Cardiac muscle cell (in vitro differentiated cells and primary cell): ENCODE measurements at places on chromosomes 2 and 18.

DNA sequence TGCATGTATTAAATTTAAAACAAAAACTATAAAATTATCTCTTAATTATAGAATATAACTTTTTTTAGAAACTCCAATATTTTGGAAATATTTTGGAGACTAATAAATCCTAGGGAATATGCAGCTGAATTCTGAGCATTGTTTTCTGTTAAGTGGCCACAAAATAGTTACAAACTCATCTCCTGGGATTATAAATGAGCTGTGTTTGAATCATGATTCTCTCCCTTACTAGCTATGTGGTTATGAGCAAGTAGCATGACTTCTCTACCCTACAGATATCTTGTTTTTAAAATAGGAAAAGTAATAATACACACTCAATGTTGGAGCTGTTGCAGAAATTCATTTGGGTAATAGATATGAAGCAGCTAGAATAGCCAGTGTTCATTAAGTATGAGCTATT lies 137.9 kb upstream of the ITGA4 start:
- no peak for DNase-seq

DNA sequence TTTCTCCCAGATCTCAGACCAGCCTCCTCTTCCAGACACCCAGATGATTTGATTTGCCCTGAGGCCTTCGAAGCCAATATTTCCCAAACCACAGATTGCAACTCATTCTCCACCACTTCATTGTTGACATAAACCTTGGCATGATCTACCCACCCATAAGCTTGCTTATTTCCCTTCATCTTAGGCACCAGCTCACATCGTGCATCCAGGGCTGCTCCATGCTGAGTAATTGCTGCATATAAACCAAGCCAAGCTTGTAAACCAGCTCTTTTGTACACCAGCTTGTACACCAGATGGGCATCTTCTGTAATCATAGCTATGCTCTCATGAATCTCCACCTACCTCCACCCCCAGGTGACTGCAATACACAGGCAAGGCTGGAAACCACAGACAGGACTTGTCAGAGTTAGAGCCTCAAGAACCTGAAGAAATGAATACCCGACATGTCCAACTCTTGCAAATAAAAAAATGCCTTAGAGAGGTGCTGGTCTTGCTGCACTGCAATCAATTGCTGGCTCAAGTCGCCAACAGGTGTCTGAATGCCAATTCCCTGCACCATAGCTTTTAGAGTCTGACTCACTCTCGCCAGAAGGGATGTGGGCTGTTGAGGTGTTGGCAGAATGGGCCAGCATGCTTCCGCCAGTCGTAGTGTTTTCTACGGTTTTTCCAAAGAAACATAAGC lies 31.5 kb downstream of the TRABD2A start:
- no peak for DNase-seq

DNA sequence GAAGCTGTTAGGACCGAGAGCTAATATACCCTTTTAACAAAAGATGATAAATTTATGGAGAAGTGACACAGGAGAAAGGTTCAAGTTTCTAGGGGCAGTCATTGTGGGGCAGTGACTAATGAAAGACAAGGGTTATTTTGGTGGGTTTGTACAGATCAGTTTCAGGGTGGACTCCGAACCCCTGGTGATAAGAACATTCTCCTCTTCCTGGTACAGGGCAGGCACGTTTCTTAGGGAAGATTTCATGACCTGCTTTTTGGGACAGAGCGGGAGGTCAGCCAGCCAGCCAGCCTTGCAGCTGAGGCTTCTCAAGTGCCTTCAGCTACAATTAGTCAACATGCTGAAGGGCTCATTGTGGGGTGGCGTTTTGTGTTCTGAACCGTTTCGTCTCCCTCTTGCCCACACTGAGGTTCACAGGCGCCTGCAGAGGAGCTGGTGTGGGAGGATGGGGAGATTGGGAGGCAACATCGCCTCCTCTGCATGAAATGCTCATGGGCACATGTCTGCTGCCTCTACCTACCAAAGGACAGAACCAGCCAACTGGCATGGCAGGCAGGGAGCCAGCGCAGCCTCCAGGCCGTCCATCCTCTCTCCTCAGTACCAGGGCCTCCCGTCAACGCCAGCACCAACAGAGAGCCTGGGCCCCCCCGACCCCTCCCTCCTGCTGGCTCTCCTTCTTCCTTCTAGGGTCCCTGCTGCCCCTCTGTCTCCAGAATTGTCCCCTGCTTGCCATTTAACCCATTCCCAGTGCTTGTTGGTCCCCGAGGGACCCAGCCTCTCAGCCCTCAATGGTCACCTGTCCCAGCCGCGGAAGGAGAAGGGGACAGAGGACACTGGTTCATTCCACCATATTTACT lies 9.6 kb downstream of the CHMP1B start:
- no peak for DNase-seq

- DNase-seq: no peak
These were observed 110.1 kb upstream of the EML6 start for GRCh38 chr2:54613386-54613785.

- no peak for DNase-seq
These were observed 76.2 kb downstream of the NRP2 start for GRCh38 chr2:205758500-205758899.

- DNase-seq: no peak
These were observed 19.6 kb downstream of the LDAH start for GRCh38 chr2:20803226-20803682.

DNA sequence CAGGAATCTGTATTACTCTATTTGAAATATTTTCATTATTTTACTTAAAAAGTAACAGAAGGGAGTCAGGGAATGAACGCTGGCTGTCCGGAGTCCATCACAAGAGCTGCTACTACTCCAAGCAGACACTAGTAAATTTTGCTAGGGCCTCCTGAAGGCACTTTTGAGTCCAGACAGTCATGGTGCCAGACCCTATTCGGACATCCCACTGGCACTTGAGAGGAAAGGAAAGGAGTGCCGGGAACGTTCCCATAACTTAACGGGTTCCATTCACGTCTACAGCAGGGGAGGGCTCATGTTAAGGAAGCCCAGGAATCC lies 563 bp upstream of the GMCL1 start:
- no peak for DNase-seq

DNA sequence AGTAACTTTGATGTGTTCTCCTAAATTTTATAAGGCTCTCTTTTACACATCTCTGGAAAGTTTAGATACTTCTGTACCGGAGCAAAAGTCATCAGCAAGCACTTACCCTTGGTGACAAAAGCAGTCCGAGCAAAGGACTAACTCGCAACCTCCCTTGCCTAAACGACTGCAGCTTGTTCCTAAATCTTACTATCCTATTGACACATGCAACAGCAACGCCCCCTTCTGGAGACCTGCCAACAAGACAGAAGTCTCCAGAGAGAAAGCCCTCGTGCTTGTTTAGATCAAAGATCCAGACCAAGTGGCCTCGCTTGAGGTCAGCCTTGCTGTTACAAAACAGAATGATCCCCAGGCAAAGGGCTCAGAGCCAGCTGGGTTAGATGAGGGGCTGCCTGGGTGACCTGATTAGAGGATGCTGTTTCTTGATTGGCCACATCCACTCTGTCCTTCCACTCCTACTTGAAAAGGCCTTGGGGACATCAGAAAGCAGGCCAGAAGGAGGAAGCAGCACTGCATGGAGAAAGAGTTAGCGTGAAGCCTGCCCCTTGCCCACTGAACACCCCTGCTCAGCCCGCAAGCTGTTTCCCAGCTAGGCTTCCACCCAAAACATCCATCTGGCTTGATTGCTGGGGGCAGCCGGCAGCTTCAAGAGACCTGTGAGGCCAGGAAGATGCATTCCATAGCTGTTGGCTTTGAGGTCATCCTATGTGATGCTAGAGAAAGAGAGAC lies 94.3 kb downstream of the HNRNPLL start:
- peak; percentile 95 for DNase-seq

- DNase-seq: peak; percentile 39
These were observed 8.4 kb downstream of the PTPRM start for GRCh38 chr18:7575465-7576028.

DNA sequence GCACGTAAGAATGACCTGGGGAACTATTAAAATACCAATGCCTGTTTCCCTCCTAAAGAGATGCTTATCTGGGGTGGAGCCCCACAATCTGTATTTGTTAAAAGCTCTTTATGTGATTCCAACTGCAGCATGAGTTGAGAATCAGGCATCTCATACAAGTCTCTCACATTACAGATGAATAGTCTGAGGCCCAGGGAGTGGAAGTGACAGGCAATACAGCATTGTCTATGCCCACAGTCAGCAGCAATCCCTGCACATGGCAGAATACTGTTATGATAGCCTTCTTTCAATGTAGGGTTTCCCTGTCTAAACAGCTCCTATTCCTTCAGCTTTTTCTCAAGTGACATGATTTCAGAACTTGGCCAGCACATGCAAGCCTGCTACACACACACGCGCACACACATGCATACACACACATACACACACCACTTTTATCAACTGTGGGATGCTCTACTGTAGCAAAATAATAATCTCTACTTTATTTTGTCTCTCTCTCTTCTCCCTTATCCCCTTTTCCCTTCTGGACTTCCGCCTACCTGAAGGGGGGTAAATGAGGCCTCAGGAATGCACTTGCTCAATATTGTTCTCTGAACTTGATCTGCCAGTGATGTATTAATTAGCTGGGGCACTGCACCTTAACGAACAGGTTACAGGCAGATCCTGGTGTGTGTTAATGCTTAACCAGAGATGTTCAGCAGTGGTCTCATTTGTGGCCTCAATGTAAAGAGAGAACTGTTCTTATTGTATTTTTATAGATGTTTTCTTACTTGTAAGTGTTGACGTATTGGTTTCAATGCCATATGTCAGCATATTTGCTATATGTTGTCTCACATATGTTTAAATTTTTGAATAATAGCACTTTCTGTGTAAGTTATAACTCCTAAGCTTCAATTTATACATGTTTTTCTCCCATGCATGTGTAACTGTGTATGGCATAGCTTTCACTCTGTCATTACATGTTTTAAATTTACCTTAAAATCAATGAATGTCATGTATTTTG lies 116.0 kb downstream of the SETBP1 start:
- DNase-seq: no peak

DNA sequence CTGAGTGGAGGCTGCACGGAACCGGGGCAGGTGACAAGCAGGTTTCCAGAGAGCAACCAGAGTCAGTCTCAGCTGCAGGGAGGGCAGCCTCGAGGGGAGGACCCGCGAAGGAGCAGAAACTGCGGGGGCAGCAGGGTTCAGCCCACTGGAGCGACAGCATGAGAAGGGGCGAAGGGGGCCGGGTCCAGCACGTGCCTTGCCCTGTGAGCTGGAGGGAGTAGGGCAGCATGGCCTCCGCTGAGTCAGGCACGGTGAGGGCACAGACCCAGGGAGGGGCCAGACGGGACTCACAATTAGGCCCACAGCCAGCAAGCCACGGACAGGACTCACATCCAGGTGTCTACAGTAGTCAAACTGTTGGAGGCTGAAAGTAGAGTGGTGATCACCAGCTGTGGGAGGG lies 22.7 kb upstream of the ATP9B start:
- DNase-seq: no peak

- DNase-seq: no peak
These were observed 183.6 kb downstream of the MC4R start for GRCh38 chr18:60188958-60189357.

- DNase-seq: no peak
These were observed 14.8 kb downstream of the PNO1 start for GRCh38 chr2:68172521-68172920.

DNA sequence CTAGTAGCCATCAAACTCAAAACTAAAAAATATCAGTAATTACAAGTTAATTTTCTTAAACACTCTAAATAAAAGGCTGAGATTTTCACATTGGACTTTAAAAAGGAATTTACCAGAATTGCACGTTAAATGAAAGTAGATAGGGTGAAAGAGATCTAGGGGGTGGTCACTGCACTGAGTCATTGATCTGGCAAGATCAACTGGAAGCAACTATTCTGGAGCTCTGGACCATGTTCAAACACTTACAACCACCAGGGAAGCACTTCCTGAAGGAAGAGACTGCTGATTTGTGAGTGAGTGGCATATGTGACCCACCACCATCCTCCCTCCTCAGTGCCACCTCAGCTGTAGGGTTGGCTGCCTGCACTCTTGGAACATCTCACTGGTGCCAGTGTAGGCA lies 111.8 kb downstream of the UGGT1 start:
- DNase-seq: no peak

GRCh38 chr2:12684471-12684936 lies 32.2 kb upstream of the TRIB2 start:
- peak; percentile 84 for DNase-seq

- DNase-seq: no peak
These were observed 214.3 kb upstream of the SIX2 start for GRCh38 chr2:45223531-45223930.

GRCh38 chr18:64720781-64721464 lies 572.0 kb upstream of the LINC00305 start:
- no peak for DNase-seq

DNA sequence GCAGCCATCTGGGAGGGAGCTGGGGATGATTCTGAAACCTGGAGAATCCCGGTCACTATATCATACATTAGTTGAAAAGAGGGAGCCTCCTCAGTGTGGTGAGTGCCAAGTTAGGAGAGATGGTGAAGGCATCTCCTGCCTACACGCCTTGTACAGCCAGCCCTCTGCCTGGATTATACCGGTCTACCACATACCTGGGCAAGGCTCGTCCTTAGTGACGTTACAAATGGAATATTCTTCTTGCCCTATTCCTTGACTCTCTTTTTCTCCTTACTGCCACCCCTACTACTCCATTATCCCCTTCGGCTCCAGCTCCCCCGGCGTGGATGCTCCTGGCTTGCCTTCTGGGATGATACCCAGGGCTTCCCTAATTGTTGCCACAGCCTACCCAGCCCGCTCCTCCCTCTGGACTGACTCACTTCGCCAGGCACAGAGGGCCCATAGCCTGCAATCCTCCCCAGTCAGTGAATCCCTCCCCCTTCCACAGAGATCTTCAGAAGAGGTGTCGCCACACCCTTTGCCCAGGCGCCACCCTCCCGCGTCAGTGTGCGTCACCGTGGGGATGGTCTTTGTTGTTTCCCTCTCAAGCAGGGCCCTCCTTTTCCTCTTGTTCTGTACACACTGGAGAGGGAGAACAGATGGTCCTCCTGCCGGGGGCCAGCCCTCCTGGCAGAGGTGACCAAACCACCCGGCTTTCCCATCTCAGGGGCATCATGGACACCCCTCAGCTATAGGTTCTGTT lies 115.2 kb upstream of the EPAS1 start:
- no peak for DNase-seq

DNA sequence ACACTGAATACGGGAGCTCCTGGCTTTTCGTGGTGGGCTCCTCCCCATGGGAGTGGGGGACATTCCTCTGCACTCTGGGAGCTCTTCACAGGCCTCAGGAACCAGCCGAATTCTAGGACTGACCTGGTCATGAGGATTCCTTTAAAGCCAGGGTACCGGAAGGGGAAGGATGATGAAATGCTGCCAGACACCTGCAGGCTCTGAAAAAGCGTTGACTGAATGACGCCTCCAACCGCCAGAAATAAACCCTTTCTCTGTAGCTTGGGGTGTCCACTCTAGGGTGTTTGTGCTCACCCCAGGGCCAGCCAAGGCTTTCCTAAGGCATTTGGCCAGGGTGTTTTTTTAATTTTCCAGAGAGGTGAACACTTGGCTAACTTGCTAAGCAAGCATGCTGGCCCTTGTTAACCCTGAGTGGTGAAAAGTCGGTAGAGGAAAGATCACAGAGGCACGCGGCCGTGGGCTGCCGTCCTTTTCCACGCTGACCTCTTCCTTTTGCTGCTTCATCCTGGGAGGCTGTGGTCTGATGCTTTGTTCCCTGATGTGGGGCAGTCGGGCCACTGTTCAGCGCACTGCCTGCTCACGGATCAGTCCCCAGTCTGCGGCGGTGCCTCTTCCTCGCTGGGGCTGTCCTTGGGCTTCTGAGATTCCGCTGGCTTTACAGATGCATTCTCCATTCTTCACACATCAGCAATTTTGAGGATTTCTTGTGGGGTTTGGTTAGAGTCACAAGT lies 32.0 kb downstream of the IMPA2 start:
- no peak for DNase-seq

GRCh38 chr2:49332415-49332814 lies 178.1 kb upstream of the FSHR start:
- peak; percentile 29 for DNase-seq
